ENCODE measurements at places on chromosomes 11 and 22.

GRCh38 chr11:91489989-91490388, 734.6 kb upstream of the FAT3 start:
- no peak for DNase-seq

GRCh38 chr22:32552521-32552920, 77.9 kb downstream of the FBXO7 start:
- no peak for DNase-seq

DNA sequence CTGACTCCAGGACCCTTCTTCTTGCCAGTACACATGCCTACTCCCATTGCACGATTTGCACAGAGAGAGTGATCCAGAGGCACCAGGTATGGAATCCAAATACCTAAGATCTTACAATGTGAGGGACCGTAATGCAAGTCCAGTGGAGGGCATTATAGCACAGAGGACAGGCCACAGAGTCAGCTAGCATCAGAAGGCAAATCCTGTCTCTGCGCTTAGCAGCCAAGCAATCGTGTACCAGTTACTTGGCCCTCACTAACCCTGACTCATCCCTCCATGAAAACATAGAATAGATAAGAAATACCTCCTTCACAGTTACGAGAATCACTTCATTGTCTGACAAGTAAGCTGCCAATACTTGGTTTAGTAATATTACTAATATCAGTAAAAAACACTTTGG, 69.7 kb upstream of the SLC6A5 start:
- DNase-seq = no peak

GRCh38 chr11:22203281-22203680, 10.4 kb downstream of the ANO5 start:
- no peak for DNase-seq

- no peak for DNase-seq
These were observed 254.1 kb downstream of the KIRREL3 start for GRCh38 chr11:126746443-126746842.

GRCh38 chr11:27699926-27700350, 317 bp downstream of the BDNF start:
- DNase-seq = no peak

DNA sequence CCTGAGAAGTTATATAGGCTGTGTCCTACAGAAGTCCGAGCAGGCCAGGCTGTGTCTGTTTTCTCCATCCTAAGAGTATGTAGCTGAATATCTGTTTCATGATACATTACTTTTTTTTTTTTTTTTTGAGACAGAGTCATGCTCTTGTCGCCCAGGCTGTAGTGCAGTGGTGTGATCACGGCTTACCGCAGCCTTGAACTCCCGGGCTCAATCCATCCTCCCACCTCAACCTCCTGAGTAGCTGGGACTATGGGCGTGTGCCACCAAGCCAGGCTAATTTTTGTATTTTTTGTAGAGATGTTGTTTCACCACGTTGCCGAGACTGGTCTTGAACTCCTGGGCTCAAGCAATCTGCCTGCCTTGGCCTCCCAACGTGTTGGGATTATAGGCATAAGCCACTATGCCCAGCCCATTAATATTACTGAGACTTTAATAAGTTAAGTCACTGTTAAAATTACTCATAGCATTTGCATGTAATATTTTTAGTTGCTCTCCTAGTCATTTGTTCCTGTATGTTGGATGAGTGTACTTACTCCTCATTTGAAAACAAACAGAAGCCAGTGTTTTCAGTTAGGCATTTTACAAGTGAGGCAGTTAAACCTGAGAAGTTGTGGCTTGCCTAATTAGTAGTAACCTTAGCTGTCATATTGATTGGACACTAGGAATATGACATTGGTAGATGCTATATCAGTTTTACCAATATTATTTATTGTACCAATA, 26.1 kb downstream of the DRG1 start:
- no peak for DNase-seq

DNA sequence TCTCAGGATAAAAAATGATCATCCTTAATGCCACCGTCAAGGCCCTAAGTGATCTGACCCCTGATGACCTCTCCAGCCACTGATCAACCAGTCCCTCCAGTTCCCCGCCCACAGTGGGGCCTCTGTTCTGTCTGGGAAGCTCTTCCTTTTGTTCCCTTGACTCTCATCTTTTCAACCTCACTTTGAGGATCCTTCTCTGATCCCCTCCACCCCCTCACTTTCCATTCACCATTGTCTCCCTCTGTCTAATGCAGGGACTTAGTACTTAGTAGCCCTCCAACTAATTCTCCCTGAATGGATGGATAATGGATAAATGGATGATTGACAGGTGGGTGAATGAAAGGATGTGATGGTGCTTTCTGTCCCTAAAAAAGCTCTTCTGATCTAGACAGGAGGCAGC, 45.6 kb downstream of the C11orf58 start:
- DNase-seq = no peak

DNA sequence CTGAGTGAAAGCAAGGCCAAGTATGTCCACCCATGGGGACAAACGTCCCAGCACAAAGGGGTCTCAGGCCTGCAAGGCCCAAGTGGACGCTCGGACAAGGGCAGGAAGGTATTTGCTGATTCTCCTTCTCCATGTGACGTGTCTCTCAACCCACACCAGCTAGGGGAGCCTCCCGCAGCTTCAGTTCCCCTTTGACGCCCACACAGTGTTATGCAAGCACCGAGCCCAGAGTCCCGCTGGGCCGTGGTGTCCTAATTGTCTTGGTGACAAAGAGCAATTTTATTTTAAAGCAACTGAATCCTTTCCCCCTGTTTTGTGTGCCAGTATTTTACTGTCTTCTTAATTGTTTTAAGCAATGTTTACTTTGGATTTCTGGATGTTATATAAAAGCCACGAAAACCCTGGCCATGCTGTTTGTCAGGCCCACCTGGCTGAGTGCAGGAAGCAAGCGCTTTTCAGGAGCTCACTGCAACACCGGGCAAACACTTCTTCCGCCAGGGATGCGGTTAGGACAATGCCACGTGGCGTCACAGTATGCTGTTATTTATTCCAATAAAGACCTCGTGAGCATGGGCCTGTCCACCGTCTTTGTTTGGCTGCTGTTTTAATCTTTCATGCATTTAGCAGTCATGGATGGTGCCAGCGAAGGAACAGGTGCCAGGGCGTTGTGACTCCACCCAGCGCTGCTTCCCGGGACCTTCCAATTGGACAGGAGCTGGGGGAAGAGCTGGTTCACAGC, 8.2 kb upstream of the PARVG start:
- no peak for DNase-seq

Data from stimulated activated CD4-positive, alpha-beta T cell treated with anti-CD3 and anti-CD28 coated beads, Interleukin-15, amount 100 ng/mL, for 1 hour (primary cell).